ENCODE measurements at places on chromosomes 13 and 19.

- DNase-seq, result no peak
Measured at GRCh38 chr19:53531457-53531856, 6.5 kb upstream of the ZNF331 start.

GRCh38 chr19:1864480-1865171 lies 1.2 kb upstream of the KLF16 start:
- DNase-seq, result peak; percentile 53

DNA sequence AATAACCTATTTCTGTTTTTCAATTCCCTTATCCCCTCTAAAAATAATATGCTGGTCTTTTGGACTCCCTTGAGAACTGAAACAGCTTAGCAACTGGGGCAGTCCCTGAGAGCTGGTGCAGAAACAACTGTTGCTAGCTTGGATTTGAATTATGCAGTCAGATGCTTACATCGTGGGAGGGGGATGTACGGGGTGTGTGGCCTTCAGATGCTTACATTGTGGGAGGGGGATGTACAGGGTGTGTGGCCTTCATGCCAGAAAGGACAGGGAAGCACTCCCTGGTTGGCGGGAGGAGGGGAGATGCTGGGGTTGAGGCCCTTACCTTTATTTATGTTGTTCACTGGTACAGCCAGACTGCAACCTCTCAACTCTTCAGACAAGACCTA lies 25.6 kb downstream of the LRCH1 start:
- no peak for DNase-seq

GRCh38 chr19:17500447-17501198 lies 10.8 kb upstream of the PGLS start:
- no peak for DNase-seq

DNA sequence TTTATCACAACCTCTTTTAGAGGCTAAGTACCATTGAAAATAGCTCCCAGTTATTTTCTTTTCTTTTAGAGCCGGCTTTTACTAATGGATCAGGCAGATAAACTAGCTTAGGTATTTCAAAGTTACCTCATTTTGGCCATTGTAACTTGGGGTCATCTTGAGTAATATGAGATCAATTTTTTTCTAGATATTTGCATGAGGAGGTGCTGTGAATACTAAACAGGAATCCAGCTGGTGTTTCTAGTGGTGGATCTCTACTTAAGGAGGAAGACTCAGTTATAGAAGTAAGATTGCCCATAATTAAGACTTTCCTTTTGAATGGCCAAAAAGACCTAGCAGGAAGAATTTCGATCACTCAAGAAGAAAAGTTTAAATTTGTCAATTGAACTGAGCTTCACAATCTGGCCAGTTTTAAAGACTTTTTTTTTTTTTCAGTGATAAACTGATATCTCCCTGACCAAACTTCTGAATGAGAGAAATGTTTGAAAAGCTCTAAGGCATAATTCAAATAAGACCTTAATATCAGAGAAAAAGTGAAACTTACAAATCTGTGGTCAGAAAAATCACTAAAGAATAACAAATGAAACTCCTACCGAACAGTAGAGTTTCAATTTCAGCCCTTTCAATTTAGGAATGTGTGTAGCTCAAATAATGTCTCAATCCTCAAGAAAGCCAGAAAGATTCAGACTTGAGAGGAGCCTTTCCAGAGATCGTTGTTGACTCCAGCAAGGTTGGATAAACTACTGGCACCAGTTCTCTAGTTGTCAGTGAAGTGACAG lies 11.6 kb upstream of the NAA16 start:
- no peak for DNase-seq

DNA sequence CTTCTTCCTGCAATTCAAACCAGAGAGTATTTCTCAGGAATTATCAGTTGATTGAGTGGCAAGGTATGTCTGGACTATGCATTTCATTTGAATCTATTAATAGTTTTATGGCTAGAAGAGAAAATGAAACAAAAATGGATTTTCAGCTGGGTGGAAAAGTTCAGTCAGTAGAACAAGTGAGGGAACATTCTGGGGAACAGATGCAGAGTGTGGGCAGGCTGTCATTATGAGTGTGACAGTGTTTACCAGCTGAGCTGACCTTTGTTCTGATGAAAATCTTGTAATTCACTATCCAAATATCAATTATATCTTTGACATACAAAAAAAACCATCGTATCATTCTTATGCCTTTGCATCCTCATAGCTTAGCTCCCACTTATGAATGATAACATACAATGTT lies 2.6 kb upstream of the CLC start:
- DNase-seq, result no peak

GRCh38 chr19:18520848-18521691 lies 800 bp downstream of the ELL start:
- no peak for DNase-seq

DNA sequence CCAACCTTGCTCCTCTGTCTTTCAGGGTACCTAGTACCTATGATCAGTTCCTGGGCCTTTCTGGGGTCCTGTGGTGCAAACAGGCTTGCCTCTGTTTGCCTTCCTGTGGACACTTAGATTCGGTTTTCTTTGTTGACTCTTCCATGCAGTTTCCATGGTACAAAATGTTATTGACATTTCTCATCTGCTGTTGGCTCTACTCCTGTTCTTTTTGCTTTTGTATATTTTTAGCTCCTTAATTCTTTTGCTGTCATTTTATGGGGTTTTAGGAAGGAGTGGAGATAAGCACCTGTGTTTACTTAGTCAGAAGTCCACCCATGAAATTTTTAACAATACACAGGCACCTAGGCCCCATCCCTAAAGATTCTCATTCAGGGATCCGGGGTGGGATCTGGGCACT lies 20.5 kb upstream of the CNMD start:
- DNase-seq, result no peak

DNA sequence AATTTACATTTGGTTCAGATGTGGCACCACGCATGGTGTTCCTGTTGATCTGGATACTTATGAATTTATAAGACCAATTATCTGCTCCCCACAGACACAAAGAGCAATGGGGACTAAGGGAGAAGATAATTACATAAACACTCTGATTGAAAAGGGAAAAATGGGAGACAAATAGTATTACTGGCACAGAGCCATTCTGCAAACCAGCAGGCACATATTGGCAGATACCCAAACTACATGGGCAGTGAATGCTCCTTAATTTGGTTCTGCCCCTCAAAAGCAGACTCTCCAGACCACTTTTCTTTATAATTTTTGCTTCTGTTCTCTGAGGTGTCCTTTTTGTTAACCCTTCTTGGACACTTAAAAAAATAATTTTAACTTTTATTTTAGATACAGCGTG lies 1674.2 kb downstream of the PCDH9 start:
- DNase-seq, result no peak

- DNase-seq, result no peak
Measured at GRCh38 chr13:30998136-30999088, 66.0 kb downstream of the TEX26 start.

DNA sequence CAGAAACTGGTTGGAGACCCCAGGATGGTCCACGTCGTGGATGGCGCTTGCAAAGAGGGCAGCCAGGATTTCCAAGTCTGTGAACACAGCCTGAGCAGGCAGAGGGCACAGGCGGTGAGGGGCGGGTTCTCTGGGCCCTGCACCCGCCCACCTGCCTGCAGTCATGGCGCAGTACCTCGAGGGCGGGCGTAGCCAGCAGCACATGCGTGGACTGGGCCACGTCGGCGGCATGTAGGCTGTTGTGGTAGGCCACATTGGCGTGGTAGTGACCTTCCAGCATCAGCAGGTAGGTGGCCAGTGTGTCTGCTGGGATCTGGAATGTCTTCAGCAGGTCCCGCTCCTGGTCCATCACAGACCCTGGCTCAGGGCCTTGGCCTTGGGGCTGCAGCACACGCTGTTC lies 8.1 kb downstream of the PDE4C start:
- no peak for DNase-seq

- DNase-seq, result peak; percentile 43
Measured at GRCh38 chr13:75635828-75636435, at the start of gene LMO7. TSS of gene LMO7 (plus strand) at chr13:75636330. CDS start at chr13:75636658, 328 bp downstream.

DNA sequence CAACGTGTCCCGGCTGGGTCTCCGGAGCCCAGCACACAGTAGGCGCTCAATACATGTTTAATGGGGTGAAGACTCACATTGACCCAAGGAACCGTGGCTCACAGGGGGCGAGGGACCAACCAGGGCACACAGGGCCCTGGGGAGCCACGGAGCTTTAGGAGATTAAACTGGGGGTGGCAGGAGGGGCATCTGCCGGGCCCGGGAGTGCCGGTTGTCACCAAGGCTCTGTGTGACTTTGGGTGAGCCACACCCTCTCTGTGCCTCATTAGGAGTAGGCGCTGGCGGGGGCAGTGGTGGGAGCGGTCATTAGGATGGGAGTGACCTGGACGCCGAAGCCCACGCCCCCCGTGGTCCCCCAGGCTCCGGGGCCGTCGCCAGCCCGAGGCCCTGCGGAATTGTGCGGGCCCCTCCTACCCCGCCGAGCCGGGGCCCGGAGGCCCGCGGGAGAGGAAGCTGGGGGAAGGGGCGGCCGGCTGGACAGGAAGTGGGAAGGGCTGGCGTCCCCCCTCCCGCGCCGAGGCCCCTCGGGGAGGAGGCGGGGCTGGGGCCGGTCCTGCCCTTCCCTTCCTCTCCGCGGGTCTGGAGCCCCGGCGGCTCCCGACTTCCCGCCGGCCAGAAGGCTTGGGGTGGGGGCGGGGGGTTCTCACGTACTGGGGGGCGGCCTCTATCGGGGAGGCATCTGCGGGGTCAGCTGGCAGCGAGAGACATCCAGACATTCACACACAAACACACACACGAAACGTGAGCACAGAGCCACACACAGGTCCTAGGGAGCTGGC lies 1.8 kb upstream of the SSBP4 start:
- peak; percentile 63 for DNase-seq

- no peak for DNase-seq
Measured at GRCh38 chr19:4278419-4279266, at the start of gene SHD. TSS of gene SHD (plus strand) at chr19:4279266. CDS start at chr19:4280064, 798 bp downstream.

DNA sequence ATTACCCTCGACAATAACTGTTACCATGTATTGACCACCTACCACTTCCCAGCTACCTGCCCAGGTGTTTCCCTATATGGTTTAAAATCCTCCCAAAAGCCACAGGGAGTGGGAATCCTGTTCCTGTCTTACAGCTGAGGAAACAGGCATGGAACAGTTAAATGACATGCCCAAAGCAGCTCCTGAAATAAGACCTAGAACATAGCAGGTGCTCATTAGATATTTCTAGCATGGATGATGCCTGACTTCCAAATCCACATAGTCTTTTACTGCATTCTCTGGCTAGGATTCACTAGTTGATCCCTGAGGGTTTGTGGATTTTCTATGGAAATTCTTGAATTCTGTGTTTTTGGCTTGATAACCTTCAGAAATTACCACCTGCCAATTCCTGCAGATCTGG lies 13.0 kb downstream of the KCNN4 start:
- no peak for DNase-seq

DNA sequence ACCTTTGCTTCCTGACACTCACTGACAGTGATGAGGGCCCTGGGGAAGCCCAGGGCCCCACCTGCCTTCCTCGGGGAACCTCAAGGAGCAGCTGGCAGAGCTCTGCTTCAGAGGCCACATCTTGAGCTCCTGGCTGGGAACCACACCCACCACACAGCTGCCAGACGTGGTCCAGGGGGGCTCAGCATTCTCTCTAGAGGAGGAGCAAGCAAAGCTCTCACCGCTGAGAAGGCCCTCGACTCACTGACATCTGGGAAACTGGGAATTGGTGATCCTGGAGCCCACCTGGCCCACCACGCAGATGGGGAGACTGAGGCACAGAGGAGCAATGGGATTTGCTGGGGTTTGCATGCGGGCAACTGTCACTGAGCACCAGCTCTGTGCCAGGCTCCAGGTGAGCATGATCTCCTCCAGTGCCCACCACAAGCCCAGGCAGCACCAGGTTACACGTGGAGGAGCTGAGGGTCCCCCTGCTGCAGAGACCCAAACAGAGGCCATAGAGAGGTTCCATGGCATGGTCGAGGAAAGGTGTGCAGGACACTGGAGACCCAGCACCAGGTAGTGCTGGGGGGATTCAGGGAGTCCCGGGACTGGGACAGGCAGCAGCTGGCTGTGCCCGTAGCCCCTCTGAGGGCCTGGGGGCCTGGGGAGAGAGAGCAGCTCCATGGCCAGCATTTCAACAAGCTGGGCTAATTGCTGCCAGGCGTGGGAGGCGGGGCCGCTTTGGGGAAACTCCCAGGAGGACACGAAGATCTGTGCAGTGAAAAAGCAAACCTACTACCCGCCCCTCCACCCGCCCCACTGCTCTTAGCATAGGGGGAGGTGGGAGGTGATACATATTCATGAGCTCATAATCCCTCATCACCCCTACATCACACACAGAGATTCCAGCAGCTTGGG lies 33.4 kb downstream of the PEPD start:
- DNase-seq, result no peak

DNA sequence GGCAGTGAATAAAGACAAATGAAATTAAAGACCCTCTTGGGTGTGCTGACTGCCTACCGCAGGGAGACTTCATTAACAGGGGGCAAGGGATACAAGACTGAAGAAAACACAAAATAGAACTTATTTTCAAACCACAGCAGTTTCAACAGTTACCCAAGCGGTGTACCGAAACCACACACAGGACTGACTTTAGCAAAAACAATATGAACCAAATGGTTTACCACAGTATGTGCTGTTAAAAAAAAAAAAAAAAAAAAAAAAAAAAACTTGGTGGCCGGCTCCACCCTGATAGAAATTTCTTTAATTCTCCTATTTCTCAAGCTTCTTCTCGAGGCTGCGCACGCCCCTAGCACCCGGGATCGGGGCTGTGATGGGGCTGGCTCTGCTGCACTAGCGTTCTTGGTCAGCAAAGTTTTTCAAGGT lies 42.6 kb downstream of the KLF2 start:
- no peak for DNase-seq

GRCh38 chr19:52662631-52663030 lies 24.5 kb upstream of the ZNF83 start:
- peak; percentile 63 for DNase-seq

- peak; percentile 13 for DNase-seq
Measured at GRCh38 chr13:99031832-99032231, 54.0 kb upstream of the DOCK9 start.

GRCh38 chr13:112653071-112653470 lies 36.8 kb upstream of the ATP11A start:
- no peak for DNase-seq

DNA sequence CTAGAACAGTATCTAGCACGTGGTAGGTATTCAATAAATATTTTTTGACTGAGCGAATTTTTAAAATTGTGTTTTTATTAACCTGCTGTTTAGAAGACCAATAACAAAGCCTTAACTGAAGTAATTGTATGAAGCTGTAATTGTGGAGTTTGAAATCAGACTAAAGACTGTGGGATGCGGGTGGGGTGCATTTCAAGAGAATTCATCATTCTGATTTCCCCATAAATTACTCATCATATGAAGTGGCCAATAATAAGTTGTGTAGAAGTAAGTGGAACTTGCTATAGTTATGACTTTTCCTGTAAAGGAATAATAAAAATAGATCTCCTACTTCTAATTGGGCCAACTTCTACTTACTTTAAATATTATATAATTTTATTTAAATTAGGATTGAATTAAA lies 449.3 kb downstream of the PCDH9 start:
- DNase-seq, result no peak

GRCh38 chr19:5138606-5139582 lies 170.0 kb downstream of the KDM4B start:
- DNase-seq, result no peak

- no peak for DNase-seq
Measured at GRCh38 chr19:2824129-2824528, 4.5 kb downstream of the ZNF554 start.
